Fibroblast of upper back skin (primary cell): ENCODE measurements at places on chromosomes 2 and 18.

GRCh38 chr18:12476955-12477354 is 69.2 kb downstream of the PRELID3A start:
- no peak for DNase-seq

GRCh38 chr18:79525556-79526467 is 130.1 kb downstream of the NFATC1 start:
- DNase-seq = no peak

GRCh38 chr2:143282684-143283083 is 153.5 kb downstream of the ARHGAP15 start:
- DNase-seq = no peak

GRCh38 chr2:191150600-191151330 is at the start of gene STAT4:
STAT4 (minus strand) TSS chr2:191150994; CDS start chr2:191148203, 2,791 bp downstream.
- peak; percentile 59 for DNase-seq

- DNase-seq = no peak
These were observed 240.2 kb downstream of the SH3BP4 start for GRCh38 chr2:235191978-235192377.

- no peak for DNase-seq
These were observed 359.4 kb upstream of the KCNH7 start for GRCh38 chr2:163198007-163198406.

DNA sequence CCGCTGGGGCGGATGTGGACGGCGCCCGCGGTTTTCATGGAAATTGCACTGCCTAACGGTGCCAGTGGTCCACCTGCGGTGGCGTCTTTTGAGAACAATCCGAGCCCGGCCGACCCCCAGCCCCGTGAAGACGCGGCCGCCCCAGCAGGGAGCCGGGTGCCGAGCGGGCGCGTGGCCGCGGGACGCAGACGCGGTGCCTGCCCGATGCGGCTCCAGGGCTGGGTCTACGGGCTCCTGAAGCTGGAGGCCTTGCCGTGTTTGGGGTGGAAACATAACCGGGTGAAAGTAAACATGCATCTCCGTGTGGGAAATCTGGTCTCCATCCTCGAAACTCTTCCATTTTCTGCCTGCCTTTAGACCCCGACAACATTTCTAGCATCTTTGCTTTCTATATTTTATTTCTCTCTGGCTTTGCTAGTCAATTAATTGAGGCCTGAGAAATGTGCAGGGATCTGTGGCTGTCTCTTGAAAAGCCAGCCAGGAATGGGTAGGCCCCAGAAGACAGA is 572 bp downstream of the INPP4A start:
- no peak for DNase-seq
